Activated effector memory CD4-positive, alpha-beta T cell treated with anti-CD3 and anti-CD28 coated beads, Interleukin-2, amount 50 U/mL, for 16 hours (primary cell): ENCODE measurements at places on chromosomes 7 and 10.

DNA sequence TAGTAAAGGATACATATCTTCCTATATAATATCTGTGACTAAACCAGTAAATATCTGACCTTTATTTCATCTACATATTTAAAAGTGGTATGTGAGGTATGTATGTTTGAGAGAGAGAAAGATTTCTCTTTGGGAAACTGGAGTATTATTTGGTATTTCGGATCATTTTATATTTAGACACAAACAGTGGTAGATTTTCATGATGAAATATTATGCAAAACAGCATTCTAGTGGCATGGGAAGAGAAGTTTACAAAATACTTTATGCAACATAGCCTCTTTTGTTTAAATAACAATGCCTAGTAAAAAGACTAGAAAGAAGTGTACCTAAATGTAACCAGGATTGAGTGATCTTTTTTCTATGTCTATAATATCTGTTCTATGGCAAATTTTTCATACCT lies 98.6 kb upstream of the TMEM168 start:
- DNase-seq = no peak

DNA sequence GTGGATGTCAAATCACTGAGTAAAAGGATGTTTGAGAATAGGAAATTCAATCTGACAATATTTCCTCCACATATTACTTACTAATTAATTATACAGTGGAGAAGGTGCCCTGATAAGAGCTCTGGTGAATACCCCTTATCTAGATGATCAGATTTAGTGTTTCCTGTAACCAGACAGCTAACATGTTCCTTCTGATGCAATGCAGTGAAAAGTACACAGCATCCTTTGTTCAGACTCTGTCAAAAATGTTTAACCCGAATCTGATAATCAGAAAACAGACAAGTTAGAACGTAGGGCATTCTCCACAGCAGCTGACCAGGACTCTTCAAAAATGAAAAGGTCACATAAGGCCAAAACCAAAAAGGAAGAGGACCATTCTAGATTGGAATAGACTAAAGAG lies 46.2 kb downstream of the WDR11 start:
- no peak for DNase-seq

GRCh38 chr7:100547872-100548271 lies 8.9 kb downstream of the AGFG2 start:
- no peak for DNase-seq

GRCh38 chr7:81626008-81626407 lies 143.8 kb downstream of the HGF start:
- DNase-seq = no peak

DNA sequence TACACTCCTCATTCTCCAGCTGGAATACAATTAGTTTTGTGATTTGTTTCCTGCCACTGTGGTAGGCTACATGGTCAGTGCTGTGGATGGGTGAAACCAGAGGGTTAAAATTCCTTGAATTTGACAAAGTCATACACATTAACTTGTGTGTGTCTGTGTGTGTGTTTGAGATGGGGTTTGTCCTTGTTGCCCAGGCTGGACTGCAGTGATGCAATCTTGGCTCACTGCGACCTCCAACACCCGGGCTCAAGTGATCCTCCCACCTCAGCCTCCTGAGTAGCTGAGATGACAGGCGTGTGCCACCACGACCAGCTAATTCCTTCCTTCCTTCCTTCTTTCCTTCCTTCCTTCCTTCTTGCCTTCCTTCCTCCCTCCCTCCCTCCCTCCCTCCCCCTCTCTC lies 24.8 kb upstream of the GIMAP8 start:
- peak; percentile 36 for DNase-seq

DNA sequence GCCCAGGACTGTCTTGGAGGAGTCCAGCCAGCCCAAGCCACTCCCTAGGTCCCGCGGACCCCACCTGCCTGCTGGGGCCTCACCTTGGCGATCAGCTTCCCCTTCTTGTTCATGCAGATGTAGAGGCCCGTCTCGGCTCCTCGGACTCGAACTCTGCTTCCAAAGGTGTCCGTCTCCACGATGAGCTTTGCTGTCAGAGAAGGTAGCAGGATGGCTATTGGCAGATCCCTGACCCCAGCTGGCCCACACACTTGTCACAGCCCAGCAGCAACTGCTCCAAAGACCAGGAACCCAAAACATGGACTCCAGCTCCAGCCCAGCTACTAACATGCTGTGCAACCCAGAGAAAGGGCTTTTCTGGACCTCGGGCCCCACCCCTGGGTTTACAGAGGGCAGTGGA lies 4.5 kb downstream of the FGF8 start:
- no peak for DNase-seq

- DNase-seq = no peak
These were observed 76.8 kb upstream of the FAM180A start for GRCh38 chr7:135825406-135825805.

GRCh38 chr7:39645482-39646407 lies 22.4 kb downstream of the RALA start:
- DNase-seq = no peak
